ENCODE measurements at places on chromosomes 12 and 14.

- no peak for DNase-seq
These were observed 13.9 kb upstream of the BDKRB1 start for GRCh38 chr14:96242126-96242525.

DNA sequence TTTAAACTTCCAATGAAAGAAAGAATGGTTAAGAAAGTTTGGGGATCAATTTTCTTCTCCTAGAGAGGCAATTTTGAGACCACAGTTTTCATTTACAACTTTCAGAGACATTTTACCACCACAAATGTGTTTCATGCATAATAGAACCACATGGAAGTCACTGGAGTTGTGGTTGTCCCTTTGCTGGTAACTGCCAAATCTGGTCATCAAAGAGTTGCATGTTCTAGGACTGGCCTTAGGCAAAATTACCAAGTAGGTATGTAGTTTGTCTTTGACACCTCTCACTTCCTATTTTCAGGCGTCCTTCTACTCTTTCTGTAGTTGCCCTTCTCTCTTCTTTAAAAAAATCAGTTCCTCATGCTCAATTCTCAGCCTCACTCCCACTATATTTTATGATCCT lies 54.3 kb upstream of the TMX1 start:
- DNase-seq, result no peak

DNA sequence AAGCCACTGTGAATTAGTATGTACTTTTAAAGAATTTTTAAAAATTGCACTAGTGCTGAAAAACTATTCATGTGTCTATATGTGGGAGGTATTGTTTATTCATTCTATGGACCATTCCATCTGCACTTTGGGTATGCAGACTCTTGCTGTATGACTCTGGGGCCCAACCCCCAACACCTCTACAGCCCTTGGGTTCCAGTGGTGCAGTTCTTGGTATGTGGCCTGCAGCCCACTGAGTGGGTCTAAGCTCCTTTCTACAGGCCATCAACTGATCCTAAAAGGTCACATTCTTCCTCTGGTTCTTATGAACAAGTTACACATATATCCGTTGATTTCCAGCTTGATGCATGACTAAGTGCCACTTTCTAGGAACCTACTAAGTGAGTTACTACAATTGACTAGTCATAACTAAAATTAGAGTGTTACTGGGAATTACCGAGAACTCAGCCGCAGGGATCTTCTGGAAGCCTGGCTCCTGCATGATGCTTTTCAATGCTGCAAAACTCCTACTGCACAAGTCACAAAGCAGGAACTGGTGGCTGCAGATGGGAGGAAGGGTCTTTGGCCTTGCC lies 62.4 kb upstream of the MED13L start:
- no peak for DNase-seq

DNA sequence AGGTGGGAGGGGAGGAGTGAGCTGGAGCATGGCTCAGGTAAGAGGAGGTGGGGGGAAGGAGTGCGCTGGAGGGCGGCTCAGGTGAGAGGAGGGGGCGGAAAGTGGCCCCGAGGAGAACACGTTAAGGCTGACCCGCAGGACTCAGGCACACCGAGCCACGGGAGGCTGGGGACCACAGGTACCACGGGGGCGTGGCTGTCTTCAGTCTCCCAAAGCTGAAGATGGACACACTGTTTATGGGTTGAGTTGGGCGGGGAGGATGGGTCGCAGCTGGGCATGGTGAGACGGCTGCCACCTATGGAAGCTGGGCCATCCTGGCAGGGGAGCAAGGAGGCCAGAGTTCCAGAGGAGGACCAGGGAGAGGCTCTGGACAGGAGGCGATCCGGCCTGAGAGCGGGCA lies 23.5 kb downstream of the UBR7 start:
- no peak for DNase-seq

- no peak for DNase-seq
These were observed 516.7 kb upstream of the TMEM132C start for GRCh38 chr12:127750076-127750840.

GRCh38 chr12:906062-906585 lies 43.4 kb downstream of the RAD52 start:
- no peak for DNase-seq

DNA sequence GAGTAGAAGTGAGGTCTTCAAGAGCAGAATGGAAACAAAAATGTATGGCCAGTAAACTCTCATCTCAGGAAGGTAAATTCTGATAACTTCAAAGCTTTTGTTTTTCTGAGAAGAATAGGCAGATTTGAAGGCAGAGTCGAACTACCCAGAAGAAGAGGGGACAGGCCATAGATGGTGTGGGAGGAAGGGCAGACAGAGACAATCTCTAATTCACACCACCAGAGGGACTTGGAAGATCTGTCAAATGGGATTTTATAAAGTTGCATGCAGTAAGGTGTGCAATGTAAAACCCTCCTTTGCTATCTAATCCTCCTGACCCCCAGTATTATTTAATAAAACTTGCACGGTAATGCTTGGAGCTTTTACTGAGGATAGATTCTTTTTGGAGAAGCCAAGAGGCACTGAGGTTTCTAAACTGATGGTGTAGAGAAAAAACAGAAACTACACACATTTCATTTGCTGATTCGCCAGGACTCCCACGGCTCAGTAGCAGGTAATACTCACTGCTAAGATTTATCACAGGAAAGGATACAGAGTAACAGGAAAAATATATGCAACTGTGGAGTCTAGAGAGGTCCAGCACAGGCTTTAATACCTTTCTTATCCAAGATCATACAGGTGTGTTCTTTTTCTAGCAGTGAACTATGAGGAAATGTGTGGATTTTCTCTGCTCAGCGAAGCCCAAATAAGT lies 18.3 kb downstream of the SLC38A2 start:
- peak; percentile 33 for DNase-seq

- DNase-seq, result no peak
These were observed at the start of gene COCH for GRCh38 chr14:30874120-30874998. Gene COCH (plus strand): TSS chr14:30874559. CDS start chr14:30874939, 380 bp downstream.

- DNase-seq, result no peak
These were observed 37.2 kb downstream of the BTBD7 start for GRCh38 chr14:93295541-93296220.

DNA sequence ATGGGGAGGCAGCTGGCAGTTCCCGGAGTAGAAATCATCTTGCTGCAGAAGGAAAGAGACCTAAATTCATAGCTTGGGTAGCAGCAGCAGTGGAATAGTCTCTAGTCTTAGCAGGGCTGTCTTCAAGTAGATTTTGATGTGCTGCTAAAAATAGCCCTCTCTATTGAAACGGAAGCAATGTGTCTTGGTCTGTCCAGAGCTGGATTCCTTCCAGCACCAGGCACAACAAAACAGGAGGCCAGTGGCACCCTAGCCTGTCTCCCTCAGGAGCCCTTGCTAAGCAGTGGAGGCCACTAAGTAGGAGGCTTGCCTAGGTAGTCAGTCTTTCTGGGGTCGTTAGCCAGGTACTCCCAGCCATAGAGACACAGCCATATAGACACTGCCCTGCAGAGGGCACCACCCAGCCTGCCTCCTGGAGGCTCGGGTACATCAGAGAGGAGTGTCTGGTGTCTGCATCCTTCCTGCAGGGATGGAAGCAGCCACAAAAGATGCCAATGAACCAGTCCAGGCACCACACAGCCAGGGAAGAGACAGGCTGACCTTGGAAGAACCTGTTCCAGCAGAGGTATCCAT lies 97.5 kb downstream of the CRACR2A start:
- peak; percentile 2 for DNase-seq

DNA sequence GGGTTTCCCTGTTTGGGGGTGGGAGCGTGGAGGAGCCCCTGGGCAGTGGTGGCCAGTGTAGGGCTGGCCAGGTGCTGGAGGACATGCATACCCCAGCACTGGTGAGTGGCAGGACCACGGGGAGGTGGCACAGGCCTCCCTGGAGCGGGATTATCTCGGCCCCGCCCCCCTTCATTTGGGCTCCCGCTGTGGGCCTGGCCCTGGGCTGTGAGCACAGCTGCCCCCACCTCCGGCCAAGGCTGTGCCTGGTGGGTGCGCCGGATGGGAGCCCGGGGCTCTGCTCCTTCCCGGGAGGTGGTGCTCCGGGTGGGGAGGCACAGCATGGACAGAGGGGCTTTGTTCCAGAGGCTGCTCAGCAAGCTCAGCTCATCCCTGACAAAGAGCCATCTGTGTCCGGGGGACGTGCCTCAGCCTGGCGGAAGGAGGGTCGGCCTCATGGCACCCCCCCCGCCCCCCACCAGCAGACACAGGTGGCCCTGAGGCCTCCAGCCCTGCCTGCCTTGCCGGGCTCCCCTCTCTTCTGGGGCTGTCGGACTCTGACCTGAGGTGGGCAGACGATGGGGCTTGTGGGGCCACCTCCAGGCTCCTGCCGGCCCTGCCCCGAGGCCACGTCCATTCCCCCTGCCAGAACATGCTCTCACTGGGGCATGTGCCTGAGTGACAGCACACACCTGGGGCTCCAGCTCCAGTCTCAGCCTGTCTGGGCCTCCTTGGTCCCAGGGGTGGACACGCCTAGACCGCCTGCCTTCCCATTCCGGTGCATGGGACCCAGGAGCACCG lies 8.4 kb downstream of the TEDC1 start:
- DNase-seq, result no peak

GRCh38 chr12:59828521-59828920 lies 232.7 kb downstream of the SLC16A7 start:
- no peak for DNase-seq

DNA sequence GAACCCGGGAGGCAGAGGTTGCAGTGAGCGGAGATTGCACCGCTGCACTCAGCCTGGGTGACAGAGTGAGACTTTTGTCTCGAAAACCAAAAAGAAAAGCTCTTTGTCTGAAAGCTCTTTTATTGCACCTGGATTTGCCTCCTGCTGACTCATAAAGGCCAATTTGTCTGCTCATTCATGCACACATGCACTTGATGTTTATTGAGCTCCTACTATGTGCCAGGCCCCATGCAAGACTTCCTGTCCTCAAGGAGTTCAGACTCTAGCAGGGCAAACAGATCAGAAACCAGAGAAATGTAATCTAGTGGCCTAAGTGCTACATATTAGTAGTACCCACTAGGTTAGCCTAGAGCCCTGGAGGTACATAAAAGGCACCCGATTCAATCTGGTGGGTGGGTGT lies 16.3 kb upstream of the MLEC start:
- no peak for DNase-seq

DNA sequence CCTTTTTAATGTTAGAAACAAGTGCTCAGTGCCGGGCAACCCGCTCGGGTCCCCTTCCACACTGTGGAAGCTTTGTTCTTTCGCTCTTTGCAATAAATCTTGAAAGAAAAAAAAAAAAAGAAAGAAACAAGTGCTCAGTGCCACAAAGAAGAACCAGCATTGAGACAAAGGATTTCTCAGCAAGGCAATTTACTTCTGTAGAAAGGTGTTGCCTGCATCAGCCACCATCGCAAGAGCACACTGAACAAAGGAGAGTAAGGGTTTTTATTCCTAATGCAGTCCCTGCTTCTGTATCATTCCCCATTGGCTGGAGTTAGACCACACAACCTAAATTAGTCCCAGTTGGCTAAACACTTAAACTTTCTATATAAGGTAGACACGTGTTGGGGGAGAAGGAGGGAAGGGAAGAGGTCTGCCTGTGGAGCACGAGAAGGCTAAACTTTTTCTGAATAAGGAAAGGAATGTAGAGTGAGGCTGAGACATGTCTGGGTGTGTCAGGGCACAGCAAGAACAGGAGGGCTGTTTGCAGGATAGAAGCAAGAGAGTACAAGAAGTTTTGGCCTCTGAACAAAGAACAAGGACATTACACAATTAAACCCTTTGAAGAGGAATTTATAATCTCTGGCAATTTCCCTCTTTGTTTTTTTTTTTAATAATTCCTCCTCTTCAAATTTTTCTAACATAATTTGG lies 21.4 kb downstream of the KLRF2 start:
- DNase-seq, result no peak

DNA sequence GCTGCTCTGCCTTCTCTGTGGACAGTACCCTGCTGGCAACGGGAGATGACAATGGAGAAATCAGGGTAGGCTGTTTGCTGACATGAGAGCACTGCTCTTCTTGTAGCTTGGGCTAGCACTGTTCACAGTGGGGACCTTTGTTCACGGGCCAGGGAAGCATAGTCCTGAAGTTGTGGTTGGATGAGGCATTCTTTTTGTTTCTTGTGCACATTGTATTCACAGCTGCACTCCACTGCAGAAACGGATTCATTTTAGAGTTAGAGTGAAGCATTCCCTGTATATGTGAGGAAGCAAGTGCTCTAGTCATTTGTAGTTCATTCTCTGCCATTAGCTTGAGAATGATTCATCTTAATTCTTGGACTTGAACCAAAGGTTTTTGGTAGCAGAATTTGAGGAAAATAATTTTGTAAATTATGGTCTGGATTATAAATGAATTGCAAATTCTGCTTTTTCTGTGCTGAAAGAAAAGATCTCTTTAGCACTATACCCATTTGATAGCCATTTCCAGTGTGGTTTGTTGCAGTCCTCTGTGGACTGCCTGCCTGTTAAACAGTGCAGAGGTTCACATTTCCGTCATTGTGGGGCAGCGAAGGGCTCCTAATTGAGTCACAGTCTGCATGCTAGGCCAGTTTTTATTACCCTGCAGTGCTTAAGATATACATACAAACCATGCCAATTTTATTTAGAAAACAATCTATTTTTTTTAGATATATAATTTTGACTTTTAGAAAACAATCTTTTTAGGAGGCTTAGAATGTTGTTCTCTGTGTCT lies 80.6 kb downstream of the APAF1 start:
- peak; percentile 48 for DNase-seq

DNA sequence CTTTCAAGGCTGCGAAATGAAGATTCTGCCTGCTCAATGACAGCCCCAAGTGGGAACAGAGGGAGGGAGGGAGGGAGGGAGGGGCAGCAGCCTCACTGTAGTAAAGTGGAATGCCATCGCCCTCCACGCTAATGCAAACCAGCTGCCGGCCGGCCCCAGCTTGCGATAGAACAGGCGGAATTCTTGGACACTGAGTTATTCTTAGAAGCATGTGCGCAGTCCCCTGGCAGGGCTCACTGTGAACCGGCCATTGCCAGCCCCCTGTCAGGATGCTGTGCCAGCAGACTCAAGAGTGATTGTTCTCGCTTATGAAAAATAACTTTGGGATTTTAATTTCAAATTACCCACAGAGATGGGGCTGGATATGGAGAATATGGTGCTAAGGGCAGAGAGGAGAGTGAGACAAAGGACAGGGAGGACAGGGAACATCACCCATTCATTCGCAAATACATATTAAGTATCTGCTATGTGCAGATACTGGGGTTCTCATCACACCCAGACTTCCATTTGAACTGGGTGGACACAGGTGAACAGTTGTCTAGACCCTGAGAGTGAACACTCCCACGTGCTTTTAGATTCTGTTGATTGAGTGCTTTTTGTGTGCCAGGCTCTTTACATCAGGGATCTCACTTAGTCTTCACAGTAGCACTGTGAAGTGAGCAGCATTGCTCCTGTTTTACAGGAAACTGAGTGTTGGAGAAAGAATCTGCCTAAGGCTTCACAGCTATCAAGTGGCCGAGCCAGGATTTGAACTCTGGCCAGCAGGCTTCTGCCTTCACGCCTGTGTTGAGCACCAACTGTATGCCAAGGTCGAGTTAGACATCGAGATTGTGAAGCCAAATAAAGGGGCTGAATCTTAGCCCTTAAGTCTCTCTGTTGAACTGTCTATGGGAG lies 192.9 kb downstream of the C12orf75 start:
- DNase-seq, result no peak

DNA sequence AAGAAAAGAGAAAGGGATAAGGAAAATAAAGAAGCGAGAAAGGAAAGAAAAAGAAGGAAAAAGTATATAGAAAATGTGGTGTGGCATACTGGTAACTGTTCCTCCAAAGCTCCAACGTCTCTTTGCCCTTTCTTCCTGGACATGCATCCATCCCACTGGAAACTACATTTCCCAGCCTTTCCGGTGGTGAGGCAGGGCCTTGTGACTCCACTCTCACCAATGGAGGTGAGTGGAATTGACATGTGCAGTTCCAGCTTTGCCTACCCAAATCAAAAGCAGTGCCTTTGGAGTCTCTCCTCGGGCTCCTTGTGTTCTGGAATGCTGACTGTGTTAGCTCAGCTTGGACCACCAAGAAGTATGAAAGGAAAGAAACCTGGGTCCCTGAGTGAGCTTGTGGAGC lies 161.2 kb downstream of the KCNA5 start:
- DNase-seq, result no peak

Measured in AML-193 (cell line).